ENCODE measurements at places on chromosomes 2 and 18.

GRCh38 chr2:78431241-78431640 lies 594.3 kb upstream of the REG3G start:
- DNase-seq = no peak

GRCh38 chr18:45363196-45363595 lies 252.1 kb upstream of the SLC14A2 start:
- DNase-seq = no peak

DNA sequence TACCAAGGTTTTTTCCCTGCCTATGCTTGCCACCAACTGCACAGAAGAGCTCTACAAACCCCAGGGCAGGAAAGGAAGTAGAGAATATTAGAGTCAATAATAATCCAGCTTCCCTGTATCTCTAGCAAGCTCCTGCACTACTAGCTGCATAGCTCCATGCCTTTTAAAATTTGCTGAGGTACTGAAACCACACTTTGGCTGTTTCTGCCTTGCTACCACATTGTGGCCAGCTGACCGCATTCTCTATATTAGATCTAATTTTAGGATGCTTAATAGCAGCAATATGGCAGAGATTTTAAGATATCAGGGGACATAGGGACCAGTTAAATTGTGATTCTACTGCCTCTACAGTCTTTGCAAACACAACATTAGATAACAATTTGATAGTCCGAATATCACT lies 534.6 kb downstream of the MBD2 start:
- DNase-seq = no peak

DNA sequence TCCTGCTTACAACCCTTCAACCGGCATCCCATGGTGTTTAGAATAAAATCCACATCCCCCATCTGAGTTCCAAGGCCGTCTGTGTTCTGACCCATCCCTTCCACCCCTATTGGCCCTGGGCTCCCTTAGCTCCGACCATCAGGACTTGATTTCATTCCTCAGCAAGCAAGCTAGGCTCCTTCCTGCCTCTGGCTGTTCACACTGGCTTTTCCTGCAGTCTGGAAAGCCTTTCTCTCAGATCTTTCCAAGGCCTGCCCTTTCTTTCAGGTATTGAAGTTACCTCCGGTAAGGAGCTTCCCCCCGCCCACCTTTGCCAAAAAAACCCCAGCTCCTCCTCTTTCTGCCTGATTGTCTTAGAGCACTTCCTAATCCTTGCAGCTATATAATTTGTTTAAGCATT lies 86.8 kb downstream of the CLIP4 start:
- DNase-seq = no peak

DNA sequence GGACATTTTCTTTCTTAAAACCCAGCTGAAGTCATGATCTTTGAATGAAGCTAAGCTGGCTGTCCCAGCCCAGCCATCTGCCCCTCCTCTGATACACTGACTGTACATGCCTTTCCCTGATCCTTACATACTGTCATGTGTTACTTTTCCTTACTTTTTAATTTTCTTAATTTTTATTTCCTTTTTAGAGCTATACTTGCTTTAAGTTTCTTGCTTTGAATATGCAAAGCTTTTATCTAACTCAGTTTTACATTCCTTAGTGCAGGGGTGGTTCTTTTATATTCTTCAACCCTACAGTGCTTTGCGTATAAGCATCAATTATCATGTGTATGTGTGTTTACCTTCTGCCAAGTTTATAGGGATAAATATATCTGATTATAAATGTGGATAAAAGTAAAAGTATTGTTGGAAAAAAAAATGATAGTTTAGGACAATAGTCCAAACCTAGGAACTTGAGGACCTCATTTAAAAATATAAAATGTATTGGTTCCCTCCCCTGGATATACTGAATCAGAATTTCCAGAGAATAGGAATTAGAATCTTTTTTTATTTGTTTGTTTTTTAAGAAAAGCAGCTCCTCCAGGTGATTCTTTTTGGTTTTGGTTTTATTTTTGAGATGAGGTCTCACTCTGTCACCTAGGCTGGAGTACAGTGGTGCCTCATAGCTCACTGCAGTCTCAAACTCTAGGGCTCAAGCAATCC lies 17.8 kb downstream of the DDX1 start:
- no peak for DNase-seq

GRCh38 chr2:5589183-5589582 lies 103.0 kb upstream of the SOX11 start:
- DNase-seq = no peak

GRCh38 chr2:39403311-39403710 lies 33.8 kb downstream of the MAP4K3 start:
- DNase-seq = peak; percentile 42

DNA sequence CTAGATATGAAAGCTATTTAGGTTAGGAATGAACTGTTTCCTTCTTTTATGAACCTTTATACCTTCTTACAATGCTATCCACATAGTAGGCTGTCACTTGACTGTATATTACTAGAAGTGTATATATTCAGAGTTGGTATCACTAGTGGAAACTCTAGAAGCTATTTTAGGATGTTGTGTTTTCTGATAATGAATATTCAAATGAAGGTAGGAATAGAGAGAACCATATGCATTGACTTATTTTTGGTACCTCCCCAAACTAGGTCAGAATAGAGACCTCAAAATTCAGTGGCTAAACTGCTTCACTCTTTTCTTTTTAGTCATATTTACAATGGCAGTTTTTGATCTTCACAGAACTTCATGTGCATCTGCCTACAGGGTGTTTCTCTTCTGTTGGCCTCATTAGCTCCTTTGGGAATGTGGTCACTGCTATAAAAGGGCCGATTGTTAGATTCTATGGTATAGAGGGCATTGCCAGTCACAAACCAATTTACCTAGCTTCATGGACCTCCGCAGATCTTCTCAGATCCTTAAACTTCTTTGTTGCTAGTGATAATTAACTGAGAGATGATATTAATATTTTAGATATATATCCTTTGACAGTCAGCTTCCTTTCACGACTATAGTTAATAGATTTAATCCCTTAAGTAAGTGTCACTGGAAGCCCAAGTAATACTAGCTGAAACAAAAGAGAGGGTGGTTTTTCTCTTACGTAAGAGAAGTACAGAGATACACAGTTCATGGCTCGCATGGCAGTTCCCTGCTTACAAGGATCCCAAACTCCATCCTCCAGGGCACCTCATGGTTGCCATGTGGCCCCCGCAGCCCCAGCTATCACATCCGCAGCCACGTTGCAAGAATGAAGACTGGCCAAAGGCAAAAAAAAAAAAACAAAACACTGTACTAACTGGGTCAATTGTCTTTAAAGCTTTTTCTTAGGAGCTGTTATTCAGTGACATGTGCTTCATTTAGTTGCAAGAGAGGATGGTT lies 61.0 kb downstream of the TSPYL6 start:
- no peak for DNase-seq

- no peak for DNase-seq
These were observed 235.4 kb downstream of the RAD51AP2 start for GRCh38 chr2:17282826-17283225.

- DNase-seq = no peak
These were observed 213.4 kb upstream of the REG3G start for GRCh38 chr2:78811955-78812610.

- peak; percentile 59 for DNase-seq
These were observed 800 bp downstream of the IL1RL2 start for GRCh38 chr2:102187496-102188150.

DNA sequence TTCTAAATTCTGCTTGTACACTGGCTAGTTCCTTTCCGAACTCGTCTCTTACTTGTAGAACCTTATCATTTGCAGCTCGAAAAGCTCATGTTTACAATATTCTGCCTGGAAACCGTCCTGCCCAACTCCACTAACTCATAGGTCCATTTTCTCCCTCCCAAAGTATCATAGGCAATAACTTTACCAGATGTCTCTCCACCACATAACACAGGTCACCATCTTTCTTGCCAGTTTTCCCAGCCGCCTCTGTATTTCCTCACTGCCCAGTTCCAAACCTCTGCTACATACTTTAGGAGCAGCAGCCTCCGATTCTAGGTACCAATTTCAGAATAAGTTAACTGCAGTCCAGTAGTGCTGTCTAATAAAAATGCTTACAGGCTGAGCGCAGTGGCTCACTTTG lies 259.5 kb downstream of the GLI2 start:
- DNase-seq = no peak

DNA sequence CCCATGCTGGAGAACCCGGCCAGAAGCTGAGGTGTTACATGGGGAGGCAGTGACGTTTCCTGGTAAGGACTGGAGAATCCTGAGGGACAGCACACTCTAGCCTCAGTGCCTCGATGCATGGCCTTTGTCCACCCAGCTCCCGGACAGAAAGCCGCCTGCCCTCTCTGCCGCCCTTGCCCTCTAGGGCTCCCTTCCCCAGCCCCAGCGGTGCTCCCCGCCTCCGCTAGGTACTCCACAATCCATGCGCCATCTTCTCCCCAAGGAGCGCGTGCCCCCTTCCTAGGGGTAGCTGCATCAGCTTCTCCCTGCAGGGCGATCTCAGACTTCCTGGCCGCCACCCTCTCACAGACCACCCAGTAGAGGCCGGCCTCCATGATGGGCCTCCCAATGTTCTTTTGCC lies 251.6 kb downstream of the TWIST2 start:
- DNase-seq = no peak

- DNase-seq = no peak
These were observed 251.5 kb downstream of the ZNF521 start for GRCh38 chr18:25100418-25100817.

DNA sequence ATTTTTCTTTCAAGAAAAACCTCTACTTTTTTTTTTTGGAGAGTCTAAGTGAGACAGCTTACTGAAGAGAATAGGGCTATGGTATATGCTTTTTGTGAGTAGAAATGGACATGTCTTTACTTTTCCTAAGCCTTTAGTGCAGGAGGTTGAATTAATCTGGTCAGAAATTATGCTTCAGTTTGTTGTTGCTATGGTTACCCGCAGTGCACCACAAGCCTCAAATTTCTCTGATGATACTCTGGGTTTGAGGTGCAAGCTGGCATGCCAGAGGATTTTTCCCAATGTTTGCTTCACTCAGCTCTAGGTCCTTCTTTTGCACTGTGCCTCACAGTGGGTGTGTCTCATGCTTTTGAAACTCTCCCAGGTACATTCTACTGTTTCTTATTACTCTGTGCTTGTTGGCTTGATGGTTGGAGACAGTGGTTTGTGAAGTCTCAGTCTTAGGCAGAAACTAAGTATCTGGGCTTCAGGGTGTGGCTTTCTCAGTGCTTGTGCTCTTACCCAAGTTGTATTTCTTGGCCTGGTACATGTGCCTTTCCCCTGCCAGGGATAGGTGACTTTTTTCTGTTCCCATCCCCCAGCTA lies 278.3 kb downstream of the RBM43 start:
- no peak for DNase-seq

GRCh38 chr2:11363868-11364564 lies 19.6 kb upstream of the ROCK2 start:
- DNase-seq = no peak

DNA sequence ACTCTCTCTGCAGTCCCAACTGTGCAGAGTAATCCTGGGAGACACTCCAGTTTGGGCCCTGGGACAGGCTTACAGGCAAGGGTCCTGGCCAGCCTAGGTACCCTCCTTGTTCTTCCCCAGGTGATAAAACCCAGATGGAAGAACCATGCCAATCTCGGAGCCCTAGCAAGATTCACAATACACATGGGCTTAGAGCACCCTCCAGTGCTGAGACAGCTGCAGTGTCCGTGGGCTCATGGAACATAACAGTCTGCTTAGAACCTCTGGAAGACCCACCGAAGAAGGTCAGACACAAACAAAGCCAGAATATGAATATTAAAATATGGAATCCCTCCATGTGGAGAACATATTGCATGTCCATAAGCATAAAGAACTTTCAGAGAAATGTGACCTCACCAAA lies 568.1 kb downstream of the KCNJ3 start:
- peak; percentile 4 for DNase-seq

DNA sequence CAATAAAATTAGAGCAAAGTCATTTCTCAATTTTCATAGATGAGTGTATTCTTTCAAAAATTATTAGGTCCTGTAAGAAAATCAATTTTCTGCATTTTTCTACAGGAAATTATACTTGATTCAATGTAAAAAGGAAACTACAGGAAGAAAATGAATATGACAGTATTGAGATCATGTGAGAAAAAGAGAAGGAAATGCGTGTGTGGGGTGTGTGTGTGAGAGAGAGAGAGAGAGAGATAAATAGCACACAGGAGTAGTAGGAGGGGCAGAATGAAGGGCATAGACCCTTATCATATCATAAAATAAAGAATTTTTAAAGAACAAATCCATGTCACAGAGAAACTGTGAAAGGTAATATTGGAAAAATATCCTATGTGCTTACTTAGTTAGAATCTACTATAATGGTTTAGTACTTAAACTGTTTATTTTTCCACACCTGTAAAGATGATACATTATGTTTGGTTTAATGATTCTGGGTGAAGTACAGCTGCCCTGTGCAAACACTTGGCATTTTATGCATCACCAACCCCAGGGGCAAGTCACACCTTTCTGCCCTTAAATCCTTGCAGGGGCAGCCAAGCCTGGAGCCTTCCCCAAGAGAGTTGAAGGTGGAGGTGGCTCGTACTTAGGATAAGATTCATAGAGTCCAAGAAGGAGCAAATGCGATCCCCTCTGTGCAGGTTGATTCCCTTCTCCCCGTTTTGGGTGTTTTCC lies 276.4 kb downstream of the TGIF1 start:
- peak; percentile 82 for DNase-seq

DNA sequence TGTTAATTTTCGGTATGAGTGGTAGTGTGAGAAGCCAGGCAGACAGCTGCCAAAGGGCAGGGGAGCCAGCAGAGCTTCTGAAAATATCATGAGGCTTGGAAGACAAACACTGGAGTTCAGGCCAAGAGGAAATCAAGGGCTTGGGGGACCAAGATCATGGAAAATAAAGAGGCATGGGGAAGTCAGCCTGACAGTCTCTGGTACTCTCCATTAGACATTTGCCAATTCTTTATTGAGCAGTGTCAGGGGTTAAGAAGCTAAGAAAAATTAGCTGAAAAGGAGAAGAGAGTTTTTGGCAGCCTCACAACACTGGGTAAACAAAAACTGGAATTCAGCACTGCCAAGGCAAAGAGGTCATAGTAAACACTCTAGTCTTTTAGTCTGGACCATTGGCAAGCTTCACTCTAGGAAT lies 612.7 kb downstream of the EPHA4 start:
- no peak for DNase-seq

DNA sequence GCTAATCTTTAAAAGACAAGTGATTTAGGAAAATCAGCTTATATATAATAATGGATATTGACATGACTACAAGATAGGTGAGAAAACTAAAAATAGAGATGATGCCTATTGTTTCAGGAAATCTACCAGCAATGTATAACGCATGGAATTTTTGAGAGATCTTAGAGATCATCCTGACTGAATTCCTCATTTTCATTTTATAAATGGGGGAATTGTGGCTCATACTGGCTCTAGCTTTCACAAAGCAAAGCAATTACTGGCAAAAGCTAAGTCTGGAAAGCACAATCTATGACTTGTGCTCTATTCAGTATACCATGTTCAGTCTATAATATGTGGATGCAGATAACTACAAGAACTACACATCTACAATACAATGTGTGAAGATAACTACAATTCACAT lies 51.9 kb upstream of the FANCL start:
- DNase-seq = no peak

DNA sequence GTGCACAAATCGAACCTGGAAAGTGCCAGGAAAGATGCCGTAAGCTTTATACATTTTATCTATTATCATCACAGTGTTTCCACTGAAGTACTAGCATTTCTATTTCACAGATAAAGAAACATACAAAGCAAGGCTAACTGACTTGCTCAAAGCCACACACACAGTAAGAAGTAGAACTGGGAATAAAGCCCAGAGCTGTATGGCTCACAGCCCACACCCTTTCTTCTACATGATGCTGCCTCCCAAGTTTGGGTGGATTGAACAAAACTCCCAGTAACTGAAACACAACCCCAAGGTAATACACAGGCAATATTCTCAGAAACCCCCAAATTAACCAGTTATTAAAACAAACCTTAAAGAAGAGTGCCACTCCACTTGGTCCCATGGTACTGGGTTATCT lies 11.2 kb downstream of the SAP130 start:
- DNase-seq = no peak

- DNase-seq = no peak
These were observed 577.6 kb upstream of the FAM98A start for GRCh38 chr2:34176693-34177092.
